ENCODE measurements at places on chromosomes 7 and 10.

- no peak for DNase-seq
These were observed 596.3 kb upstream of the CNTNAP2 start for GRCh38 chr7:145520284-145520683.

DNA sequence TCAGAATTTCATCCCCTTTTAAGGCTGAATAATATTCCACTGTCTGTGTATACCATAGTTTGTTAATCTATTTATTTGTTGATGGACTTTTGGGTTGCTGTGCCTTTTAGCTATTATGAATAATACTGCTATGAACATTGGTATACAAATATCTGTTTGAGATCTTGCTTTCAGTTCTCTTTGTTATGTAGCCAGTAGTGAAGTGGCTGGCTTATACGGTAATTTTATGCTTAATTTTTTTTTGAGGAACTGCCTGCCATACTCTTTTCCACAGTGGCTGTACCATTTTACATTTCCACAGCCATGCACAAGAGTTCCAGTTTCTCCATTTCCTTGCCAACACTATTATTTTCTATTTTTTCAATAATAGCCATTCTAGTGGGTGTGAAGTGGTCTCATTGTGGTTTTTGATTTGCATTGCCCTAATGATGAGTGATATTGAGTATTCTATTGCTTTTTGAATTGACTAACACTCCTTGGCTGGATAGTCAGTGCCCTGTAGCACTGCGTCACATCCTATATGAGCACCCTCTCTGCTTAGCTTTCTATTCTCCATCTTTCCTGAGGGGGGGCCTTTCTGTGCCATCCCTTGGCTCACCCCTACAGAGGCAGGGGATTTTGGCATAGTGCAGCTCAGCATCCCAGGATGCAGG is 29.4 kb upstream of the RAPGEF5 start:
- DNase-seq: no peak

- DNase-seq: no peak
These were observed 38.0 kb upstream of the SLC25A13 start for GRCh38 chr7:96359876-96360275.

DNA sequence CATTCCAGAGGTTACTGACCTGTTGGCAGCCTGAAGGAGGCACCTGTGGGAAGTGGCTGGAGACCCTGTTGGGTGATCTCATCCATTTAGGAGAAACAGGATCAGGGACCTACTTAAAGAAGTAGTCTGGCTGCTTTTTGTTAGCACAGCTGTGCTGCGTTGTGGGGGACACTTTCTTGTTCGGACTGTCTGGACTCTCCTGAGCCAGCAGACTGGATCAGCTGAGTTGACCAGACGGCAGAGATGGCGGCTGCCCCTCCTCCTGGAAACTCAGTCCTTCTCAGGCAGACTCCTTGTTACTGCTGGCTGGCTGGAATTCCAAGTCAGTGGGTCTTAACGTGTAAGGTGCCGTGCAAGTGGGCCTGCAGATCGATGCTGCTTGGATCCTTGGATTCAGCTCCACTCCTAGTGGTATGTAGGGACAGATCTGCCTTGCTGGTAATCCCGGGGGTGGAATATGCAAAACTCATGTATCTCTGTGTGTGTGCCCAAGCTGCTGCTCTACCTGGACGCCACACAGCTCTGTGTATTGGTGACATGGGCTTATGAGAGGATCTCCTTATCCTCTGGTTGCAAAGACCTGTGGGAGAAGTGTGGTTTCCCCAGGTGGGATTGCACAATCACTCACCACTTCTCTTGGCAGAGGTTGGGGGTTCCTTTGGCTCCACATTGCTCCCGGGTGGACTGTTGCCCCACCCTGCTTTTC is 87.3 kb downstream of the CCSER2 start:
- DNase-seq: no peak

GRCh38 chr7:36155811-36156361 is 2.8 kb downstream of the EEPD1 start:
- no peak for DNase-seq

DNA sequence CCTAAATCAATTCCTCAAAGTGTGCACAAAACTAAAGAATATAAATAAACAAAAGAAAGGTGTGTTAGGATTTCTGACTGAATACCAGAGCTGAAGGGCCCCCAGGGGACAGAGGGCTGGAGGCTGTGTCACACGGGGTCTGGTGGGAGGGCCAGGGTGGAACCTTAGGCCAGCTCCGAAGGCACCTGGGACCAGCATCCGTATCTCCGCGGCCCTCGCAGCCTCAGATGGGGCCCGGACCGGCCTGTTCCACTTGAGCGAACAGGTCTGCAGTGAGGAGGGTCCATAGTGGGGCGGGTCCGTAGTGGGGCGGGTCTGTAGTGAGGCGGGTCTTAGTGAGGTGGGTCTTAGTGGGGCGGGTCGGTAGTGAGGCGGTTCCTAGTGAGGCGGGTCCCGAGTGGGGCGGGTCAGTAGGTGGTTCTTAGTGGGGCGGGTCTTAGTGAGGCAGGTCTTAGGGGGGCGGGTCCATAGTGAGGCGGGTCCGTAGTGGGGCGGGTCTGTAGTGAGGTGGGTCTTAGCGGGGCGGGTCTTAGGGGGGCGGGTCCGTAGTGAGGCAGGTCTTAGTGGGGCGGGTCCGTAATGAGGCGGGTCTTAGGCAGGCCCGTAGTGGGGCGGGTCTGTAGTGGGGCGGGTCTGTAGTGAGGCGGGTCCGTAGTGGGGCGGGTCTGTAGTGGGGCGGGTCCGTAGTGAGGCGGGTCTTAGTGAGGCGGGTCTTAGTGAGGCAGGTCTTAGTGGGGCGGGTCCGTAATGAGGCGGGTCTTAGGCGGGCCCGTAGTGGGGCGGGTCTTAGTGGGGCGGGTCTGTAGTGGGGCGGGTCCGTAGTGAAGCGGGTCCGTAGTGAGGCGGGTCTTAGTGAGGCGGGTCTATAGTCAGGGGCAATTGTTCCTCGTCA is 15.1 kb downstream of the GPR146 start:
- DNase-seq: no peak

DNA sequence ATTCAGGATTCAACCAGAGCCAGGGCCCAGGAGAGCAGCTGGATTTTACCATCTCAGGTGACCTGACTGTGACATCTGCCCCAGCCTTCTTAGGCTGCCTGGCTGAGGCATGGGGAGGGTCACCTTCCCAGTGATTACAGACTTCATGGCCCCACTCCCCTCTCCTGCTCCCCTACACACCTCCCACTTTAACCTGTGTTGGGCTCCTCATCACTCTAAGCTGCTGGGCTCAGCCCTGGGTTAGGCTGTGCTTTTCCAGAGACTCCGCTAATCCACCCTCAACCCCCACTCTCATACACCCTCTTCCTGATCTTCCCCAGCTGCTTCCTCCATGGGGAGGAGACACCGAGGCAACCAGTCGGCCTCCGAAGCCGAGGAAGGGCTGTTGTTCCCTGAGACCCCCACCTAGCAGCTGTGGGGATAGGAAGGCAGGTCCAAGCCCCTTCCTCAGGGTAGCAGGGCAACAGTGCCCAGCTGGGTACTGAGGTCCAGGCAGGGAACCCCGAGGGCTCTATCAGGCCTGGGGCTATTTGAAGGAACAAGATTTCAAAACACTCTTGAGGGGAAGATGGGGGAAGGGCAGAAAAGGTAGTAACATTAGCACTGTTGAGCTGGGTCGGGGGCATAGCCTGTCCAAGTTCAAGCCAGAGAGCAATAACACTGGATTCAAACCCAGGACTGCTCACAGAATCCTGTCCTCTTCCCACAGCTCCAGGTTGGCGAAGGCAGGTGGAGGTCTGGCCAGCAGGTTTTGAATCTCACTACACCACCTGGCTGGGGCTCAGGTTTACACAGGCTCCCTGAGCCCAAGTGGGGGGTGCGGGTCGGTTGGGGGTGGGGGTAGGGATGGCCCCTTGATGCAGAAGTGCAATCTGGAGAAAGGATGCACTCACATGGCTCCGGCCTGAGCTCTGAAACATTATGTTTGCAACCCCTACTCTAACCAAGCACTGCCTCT is 1.8 kb downstream of the IMPDH1 start:
- DNase-seq: no peak

- DNase-seq: no peak
These were observed 89.2 kb downstream of the AOAH start for GRCh38 chr7:36635091-36635490.

- DNase-seq: no peak
These were observed 51.7 kb upstream of the NEBL start for GRCh38 chr10:20948686-20949327.

Measured in CD4-positive, alpha-beta memory T cell (primary cell).